HuH-7.5 (cell line): ENCODE measurements at places on chromosomes 2 and 18.

- no peak for DNase-seq
Measured at GRCh38 chr18:38243291-38243690, 677.7 kb upstream of the CELF4 start.

GRCh38 chr18:79445696-79446561, 50.2 kb downstream of the NFATC1 start:
- no peak for DNase-seq

DNA sequence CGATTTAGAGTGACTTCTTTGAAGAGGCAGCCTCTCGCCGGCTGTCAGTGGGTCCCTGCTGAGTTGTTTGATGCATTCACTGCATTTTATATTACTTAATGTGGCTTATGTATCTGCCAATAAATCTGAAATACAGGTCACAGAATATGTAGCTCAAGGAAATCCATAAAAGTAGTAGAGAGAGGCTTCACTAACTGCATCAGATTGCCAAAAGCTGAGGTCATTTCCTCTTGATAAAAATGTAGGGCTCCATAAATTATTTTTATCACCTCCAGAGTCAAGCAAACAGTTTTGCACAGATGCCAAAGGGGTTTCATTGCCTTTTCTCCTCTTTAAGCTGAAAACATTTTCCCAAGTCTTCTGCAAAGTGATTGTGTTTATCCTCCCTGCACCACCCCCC, 36.5 kb upstream of the CCDC93 start:
- no peak for DNase-seq

GRCh38 chr18:55351241-55351691, 236.7 kb downstream of the TCF4 start:
- DNase-seq, result no peak

DNA sequence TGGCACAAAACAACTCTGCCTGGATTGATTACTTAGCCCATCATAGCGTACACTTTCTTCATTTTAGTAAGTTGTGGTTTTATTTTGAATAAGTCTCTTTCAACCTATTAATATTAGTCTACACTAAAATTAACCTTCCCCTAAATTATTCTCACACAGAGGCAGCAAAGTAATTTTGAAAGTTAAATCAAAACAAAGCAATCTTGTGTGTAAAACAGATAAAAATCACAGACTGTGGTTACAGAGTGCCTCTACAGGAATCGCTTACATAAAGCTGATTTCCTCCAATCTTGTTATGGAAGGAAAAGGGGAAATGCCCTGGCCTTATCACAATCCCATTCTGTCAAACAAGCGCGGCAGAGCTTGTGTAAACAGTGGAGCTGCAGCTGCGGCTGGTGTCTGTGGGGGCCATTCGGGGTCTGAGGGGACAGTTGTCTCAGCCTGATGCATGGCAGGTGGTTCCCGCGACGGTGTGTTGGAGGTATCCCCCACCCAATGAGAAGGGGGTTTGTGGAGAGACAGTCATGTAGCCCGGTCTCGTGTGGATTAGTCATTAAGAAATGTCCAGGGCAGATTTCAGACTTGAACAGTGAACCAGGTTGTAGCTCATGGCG, 42.1 kb downstream of the BCL2L11 start:
- no peak for DNase-seq

DNA sequence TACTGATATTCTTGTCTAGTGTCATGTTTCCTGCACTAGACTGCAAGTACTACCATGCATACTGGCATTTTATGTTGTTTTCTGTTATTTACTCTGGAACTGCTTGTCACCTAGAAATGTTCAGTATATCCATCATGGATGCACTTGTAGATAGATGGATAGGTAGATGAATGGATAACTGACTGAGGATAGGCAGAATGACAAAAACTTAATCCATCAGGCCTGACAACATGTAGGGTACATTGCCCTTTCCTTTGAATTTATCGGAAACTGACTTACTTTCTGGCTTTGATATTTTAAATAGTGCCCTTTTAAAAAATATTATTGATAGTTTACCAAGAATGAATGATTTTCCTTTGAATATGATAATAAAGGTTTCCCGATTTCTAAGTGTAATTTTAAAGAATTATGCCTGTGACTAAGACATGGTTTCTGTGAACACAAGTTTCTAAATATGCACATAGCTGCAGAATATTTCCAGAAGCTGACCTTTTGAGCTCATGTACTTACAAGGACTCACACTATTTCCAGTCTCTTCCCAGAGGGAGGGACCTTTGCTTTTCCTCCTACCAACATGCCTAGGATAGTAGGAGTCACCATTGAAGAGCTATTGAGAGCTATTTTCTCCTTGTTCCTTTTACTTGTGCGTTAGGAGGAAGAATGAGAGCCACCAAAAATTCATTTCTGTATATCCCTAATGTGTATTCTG, 81.3 kb downstream of the ANKRD12 start:
- DNase-seq, result no peak

DNA sequence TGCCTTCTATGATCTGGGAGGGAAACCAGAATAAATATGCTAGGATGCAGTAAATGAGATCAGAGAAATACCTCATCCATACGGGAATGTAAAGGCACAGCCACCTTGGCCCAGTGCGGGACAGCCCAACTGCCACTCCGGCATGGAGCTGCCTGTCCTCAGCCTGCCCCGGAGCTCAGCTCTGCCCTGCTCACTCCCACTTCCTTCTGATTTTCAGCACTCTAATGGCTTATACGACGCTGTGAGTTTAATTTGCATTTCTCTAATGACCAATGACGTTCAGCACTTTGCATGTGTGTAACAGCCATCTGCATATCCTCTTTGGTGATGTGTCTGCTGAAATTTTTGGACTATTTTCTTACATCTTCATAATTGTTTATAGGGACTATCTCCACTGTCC, 172.5 kb upstream of the RAB6C start:
- DNase-seq, result no peak

DNA sequence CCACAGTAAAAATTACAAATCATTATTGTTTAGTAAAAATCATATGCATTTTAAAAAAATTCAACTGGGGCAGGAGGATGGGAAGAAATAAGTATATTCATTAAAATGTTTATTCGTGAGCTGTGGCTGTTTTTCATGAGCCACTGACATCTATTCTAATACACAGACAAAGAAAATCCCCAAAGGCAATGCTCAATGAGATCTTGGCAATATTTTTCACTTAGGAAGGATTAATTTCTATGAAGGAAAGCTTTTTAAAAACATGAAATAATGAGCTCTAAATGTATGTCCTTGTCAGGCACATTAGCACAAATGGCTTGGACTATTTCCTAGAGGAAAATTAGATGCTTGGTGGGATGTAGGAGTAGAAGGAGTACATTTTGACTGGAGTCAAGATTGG, 262.0 kb upstream of the MMADHC start:
- DNase-seq, result no peak

DNA sequence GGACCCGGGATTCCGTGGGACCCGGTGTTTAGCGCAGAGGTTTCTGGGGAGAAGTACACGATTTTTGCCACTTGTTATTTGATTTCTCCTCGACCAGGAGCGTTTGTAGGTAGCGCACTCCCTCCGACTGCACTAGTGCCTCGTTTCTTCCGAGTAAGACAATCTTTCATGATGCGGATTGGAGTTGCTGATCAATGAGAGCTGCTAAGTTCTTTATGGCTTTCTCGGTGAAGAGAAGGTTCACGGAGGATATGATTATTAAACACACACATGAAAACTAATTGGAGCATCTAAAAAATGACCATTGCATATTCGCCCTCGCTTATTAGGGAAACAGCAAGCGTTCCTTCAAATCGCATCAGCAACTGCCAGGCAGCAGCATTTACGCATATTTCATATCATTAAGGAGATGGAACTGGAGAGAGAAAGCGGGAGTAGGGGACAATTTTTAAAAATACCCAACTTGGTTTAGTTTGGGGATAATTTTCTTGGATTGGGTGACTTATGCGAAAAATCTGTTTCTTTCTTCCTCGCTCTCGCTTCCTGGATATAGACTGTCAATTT, 616 bp downstream of the EML6 start:
- DNase-seq, result no peak

DNA sequence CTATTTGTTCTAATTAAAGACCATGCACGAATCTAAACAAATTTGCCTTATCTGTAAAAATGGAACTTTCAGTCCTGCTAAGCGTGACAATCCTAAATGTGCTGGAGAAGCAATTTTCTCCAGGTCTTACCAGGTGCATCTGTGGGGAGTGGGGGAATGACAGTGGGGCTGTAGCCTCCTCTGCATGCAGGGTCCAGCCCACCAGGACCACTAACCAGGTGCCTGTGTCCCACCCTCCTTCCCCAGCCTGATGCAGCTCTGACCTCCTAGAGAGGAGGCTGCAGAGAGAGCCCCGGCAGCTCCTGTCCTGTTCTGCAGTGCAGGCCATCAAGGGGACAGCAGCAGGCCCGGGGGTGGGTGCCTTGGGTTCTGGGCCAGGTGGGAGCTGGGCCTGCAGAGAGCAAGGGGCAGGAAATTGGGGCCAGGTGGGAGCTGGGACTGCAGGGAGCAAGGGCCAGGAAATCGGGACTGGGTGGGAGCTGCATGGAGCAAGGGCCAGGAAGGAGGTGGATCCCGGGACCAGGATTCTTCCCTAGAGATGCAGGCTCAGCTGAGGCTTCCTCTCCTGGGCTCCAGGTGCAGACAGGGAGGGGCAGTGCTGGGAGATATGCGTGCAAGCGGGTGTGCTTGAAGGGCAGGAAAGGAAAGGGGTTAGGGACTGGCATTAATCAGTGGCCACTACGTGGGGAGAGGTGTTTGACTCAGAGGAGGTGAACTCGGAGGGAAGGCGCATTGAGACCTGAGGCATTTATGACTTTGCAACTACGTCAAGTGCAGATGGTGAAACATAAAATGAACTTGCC, 185.3 kb downstream of the ANKRD30B start:
- no peak for DNase-seq

DNA sequence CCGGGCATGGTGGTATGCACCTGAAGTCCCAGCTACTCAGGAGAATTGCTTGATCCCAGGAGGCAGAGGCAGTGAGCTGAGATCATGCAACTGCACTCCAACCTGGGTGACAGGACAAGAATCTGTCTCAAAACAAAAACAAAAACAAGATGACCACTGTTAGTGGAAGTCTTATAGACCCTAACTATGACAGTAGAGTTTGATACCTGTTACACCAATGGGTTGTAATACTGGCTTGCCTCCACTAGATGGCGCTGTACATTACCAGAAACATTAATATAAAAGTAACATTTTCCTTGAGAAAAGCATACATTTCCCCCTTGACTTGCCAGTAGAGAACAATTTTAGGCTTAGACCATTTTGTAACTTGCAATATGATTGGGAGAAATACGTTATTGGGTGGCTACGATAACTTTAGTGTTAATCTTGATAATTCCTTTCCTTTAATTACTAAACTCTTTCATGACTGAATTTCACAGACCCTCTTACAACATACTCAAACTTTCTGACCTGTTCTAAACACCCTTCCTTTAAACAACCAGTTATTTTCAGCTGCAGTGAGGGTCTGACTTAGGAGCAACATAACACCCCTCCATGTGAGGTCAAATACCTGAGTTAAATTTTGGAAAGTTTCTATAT, 19.5 kb downstream of the SLC25A52 start:
- no peak for DNase-seq

GRCh38 chr2:233410196-233410760, 56.0 kb downstream of the DGKD start:
- DNase-seq, result no peak

- no peak for DNase-seq
Measured at GRCh38 chr2:198662905-198663304, 794.8 kb downstream of the SATB2 start.

DNA sequence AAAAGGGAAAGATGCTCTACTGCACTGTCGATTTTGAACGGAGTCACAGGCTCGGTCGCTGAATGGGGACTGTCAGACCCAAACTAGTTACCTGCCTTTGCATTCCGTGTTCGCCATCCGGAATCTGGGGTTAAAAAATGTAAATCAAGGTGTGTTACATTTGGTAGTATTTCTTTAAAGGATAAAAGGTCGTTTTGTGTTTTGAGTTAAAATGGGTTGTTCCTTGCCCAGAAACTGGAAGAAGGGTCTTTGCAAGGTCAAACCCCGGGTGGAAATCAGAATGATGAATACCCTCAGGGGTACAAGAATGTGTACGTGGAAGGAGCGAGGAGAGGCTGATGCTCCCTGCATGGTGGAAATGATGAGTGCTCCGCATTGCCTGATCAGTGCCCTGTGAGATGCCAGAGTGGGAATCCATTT, 1.0 kb downstream of the VSNL1 start:
- DNase-seq, result no peak

- DNase-seq, result no peak
Measured at GRCh38 chr2:229080172-229080571, 190.9 kb downstream of the PID1 start.
